Activated CD4-positive, alpha-beta T cell treated with anti-CD3 and anti-CD28 coated beads, Interleukin-2, Interleukin-4, amounts not matched to agents 100 ng/mL and 50 ng/mL, durations not matched to agents 16 hours and 8 hours (primary cell): ENCODE measurements at places on chromosomes 6 and 20.
A peak's percentile ranks its signal among the peaks of the same experiment; 100 is the strongest.

- DNase-seq = no peak
Observed at GRCh38 chr20:58756450-58756775, 63.8 kb downstream of the NPEPL1 start.

DNA sequence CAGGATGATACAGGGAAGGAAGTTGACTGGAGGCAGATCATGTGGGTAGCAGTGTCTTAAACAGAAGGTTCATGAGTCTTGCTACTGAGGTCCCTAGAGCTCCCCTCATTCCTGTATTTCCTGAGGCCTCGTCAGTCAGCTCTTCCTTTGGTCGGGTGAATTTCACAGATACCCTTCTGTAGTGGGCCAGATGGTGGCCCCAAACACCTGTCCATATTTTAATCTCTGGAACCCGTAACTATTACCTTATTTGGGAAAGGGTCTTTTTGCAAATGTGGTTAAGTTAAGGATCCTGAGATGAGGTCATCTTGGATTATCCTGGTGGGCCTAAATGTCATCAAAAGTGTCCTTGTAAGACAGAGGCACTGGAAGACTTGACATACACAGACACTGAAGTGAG, 9.6 kb downstream of the KCNS1 start:
- DNase-seq = no peak

DNA sequence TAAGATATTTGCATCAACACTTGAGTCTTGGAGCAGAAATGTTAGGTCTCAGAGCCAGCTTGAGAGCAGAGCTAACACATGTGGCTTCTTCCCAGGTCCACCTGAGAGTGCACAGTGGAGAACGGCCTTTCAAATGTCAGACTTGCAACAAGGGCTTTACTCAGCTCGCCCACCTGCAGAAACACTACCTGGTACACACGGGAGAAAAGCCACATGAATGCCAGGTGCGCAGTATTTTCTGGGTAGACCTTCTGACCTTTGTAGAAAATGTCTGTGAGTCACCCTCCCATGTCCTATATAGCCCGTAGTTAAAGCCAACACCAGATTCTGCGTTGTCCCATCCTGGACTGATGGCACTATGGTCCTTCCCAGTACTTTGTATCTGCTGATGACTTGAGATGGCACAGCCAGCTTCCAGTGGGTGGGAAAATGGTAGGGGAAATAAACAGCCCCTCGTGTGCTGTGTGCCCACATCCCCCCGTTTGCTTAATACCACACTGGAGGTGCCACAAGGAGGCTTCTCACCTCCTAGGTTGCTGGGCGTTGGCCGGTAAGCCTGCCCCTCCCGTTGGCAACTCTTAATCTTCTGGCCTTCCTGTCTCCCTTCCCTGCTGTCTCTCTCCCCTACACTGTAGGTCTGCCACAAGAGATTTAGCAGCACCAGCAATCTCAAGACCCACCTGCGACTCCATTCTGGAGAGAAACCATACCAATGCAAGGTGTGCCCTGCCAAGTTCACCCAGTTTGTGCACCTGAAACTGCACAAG, 20.3 kb downstream of the PRDM1 start:
- no peak for DNase-seq

GRCh38 chr6:62045502-62045901, 240.5 kb downstream of the KHDRBS2 start:
- no peak for DNase-seq

DNA sequence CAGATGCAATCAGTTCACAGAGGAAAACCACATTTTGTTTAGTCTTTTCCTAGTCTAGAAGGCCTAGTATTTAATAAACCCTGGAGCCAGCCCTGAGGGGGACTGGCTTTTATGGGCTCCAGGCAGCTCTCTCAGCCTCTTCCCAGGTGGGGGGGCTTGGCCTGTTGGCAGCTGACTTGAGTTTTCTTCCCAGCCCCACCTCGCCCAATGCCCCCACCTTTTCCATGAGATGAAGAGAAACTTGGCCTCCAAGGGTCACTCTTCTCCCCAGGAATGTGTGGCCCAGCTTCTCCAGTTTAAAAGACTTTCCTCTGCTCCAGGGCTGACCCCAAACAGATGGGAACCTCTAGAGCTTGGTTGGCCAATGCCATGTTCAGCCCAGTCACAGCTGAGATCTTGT, 196.1 kb downstream of the BMP7 start:
- no peak for DNase-seq

DNA sequence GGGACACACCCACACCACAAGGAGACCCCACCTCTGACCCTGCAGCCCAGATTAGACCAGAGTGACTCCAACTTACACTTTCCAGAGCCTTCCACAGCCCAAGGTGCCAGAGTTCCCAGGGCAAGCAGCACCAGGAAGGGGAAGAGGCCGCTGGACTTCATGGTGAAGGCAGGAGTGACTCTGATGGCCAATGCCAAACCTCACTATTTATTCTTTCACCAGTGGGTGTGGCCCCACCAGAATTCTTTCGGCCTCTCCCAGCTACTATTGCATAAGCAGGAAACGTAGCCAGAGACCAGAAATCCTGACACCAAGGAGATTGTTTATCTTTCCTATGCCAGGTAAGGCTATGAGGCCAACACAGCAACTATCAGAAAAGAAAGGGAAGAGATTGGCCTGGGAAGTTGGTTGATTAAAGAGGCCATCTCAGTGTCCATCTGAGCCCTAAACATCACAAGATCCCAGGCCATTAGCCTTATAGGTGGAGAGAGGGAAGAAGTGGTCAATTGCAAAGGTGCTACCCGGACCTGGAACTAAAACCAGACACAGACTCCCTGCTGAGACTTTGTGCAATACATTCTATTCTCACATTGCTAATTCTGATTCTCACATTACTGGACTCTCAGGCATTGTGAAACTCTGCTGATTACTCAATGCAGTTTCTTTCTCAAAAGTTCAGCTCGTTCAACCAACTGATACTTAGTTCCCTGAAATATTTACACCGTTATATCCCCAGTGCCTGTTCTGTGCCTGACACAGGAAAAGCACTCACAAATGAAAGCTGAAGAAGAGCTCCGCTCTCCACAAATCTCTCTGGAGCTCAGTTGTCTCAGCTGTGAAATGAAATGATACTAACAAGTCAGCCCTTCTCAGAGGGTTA, at the start of gene SLPI:
SLPI (minus strand) TSS at position 182 of the 880 bp plus-strand sequence; CDS start at position 161, 21 bp downstream.
- DNase-seq = peak; percentile 42

- DNase-seq = peak; percentile 78
Observed at GRCh38 chr6:33860706-33861474, 57.1 kb upstream of the MLN start.

DNA sequence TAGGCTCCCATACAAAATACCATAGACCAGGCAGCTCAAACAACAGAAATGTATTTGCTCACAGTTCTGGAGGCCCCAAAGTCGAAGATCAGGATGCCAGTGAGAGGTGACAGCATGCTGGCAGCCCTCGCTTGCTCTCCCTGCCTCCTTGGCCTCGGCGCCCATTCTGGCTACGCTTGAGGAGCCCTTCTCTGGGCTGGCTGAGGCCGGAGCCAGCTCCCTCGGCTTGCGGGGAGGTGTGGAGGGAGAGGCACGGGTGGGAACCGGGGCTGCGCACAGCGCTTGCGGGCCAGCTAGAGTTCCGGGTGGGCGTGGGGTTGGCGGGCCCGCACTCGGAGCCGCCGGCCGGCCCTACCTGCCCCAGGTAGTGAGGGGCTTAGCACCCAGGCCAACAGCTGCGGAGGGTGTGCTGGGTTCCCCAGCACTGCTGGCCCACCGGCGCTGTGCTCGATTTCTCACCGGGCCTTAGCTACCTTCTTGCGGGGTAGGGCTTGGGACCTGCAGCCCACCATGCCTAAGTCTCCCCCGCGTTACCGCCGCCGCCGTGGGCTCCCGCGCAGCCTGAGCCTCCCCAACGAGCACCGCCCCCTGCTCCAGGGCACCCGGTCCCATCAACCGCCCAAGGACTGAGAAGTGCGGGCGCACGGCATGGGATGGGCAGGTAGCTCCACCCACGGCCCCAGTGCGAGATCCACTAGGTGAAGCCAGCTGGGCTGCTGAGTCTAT, 32.6 kb upstream of the SERPINB9 start:
- no peak for DNase-seq

GRCh38 chr6:43298565-43299337, 691 bp downstream of the SLC22A7 start:
- no peak for DNase-seq

DNA sequence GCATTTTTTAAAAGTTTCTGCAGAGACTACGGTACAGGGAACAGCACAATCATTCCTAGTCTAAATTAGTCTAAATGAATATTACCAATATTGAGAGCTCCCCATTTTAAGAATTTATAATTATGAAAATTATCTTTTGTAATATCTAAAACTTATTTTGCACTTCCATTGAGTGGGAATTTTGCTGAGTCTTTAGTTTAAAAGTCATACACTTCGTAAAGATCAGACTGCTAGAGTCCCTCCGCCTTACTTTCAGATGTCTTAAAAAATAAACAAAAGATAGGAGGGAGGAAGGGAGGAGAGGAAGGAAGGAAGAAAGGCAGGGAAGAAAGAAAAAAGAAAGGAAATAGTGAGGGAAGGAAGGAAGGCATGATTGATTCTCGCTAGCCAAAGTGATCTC, 278.2 kb upstream of the PRDM1 start:
- DNase-seq = no peak

DNA sequence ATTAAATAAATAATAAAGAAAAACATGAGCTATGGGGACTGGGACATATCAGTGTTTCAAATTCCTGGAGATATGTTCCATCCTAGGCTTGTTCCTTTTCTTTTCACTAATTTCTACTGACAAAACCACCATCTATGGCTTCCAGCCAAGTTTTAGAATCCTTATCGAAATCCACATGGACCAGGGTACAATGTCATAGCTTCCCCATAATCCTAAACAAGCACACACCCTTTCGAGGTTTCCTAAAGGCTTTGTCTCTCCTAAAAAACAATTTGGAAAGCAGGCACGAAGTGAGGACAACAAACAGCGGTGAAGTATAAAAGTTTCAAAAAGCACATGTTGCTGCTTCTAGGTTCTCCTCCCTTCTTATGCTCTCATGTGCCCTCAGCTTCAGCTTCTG, 13.3 kb upstream of the DST start:
- DNase-seq = no peak

GRCh38 chr6:55399351-55399750, 72.1 kb downstream of the GFRAL start:
- no peak for DNase-seq

DNA sequence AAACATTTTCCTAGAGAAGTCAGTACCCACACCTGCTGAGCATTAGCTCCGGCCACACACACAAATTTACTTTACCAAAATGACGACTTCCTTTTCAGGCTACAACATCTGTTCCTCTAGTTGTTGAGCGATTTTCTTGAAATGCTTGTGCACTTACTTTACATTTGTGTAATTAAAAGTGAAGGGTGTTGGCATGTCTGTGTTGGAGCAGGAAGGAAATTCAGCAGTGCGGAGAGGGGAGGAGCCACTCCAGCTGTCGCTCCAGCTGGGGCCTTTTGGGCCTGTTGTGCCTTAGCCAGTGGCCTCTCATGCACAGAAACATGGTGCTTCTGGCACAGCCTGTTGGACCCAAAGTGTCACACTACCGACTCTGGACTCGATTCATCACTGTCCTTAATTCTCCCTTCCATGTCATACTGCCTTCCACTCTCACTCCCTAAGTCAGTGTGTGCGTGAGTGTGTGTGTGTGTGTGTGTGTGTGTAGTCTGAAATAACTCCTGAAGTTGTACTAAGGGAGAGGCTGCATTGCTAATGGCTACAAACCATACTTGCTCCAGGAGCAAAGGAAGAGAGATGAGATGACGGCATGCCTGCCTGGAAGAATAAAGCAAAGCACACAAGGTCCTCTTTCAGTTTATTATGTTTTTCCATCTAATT, 191.8 kb upstream of the ARG1 start:
- no peak for DNase-seq

DNA sequence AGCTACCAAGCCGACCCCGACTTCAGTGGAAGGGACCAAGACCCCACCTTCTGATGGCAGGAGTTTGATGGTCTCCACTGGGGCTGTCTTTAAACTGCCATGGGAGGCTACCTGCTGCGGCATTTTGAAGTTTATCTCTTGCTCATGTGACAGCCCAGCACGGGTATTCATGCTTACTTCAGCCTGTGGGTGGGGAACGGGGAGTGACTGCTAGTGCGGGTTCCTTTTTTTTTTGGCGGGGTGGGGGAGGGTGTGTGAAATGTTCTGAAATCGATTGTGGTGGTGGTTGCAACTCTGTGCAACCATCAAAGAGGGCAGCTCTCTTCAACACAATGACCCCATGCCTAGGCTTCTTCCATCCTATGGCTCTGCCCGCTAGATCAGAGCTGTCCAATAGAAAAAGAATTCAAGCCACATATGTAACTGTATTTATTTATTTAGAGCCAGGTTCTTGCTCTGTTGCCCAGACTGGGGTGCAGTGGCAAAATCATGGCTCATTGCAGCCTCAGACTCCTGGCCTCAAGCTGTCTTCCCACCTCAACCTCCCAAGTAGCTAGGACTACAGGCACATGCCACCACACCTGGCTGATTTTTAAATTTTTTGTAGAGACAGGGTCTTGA, 53.7 kb downstream of the PPP1R16B start:
- no peak for DNase-seq

GRCh38 chr20:56212091-56212490, 36.4 kb upstream of the MC3R start:
- no peak for DNase-seq

GRCh38 chr6:93554018-93554417, 134.7 kb upstream of the EPHA7 start:
- no peak for DNase-seq

DNA sequence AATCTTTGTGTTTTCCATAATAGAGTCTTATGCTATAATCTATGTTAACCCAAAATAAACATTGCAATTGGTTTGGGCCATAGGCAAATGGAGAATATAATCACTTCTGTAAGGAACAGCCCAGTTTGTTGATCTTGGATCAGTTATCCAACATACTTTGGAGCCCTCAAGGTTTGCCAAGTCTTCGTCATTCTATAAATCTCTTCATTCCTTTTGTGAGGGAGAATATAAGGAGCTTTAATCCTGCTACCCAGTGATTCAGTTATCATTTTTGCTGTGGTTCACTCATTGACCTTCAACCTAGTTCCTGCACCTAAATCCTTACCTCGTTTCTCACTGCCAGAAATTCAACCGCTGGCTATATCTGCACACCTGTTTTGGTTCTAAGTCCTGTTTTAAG, 500.3 kb upstream of the PTCHD4 start:
- DNase-seq = no peak

DNA sequence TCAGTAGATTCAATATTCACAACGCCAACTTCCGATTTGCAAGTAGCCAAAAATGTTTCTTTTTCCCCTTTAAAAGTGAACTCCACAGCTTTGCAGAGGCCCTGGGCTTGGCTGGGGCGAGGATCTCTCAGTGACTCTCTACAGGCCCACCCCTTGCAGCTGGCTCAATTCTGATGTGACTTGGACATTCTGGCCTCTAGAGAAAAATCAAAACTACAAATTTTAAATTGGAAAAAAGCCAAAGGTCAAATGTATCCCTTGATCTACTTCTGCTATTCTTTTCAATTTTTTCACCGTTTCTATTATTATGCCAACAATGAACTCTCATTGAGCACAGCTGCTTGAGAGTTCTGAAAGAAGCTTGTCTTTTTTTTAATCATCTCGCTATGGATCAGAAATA, 245.9 kb upstream of the HS3ST5 start:
- no peak for DNase-seq
